ENCODE measurements at places on chromosomes 1 and 21.

DNA sequence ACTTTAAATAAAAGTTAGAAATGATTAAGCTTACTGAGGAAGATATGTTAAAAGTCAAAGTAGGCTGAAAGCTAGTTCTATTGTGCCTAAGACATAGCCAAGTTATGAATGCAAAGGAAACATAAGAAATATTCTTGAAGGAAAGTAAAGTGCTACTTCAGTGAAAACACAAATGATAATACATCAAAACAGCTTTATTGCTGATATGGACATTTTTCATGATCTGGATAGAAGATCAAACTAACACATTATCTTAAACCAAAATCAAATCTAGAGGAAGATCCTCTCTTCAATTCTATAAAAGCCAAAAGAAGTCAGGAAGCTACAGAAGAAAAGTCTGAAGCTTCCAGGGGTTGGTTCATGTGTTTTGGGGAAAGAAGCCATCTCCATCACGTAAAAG is 545.9 kb downstream of the COL11A1 start:
- no peak for DNase-seq

DNA sequence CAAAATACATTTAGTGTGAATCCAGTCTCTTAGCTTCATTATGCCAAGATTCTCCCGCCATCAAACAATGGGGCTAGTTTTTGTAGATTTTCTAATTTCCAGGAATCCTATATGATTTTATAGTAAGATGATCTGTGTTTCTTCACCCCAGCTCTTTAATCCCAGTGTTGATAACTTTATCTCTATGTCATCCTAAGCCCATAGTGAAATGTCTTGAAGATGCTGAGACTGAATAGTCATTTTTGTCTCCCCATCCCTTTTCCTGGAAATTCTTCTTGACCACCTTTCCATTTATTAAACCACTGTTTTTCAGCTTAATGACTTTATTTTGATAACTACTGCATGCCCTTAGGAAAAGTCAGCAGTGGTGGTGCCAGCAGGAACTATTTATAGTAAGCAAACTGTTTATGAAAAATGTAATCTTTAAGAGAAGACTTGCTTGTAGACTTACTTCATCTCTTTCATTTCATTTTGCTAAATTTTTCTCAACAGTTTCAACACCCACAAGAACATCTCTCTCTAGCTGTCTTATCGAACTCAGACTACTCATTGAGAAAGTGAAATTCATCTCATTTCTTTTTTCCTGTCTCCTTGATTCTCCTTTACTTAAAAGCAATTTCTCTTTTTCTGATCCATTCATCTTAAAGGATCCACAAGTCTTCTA is 116.6 kb downstream of the NTMT2 start:
- no peak for DNase-seq

- no peak for DNase-seq
Measured at GRCh38 chr21:44883250-44883649, 9.8 kb upstream of the PTTG1IP start.

DNA sequence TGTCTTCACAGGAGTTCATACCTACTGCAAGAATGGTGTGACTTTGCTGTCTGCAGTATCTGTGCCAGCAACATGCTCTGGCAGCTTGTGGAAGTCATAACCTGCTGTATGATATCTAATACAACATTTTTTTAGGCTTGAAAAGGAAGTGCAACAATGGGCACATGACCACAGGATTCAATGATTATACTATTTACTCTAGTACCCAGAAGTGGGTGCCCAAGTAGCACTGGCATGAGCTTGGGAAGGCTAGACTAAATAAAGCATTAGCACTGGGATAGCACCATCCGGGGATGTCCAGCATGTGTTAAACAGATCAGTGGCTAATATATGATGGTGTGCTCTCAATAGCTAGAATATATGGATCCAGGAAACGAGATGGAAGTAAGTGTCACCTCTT is 98.6 kb upstream of the PDE4B start:
- no peak for DNase-seq

GRCh38 chr1:12165342-12165741 is 1.4 kb upstream of the TNFRSF1B start:
- DNase-seq: no peak

DNA sequence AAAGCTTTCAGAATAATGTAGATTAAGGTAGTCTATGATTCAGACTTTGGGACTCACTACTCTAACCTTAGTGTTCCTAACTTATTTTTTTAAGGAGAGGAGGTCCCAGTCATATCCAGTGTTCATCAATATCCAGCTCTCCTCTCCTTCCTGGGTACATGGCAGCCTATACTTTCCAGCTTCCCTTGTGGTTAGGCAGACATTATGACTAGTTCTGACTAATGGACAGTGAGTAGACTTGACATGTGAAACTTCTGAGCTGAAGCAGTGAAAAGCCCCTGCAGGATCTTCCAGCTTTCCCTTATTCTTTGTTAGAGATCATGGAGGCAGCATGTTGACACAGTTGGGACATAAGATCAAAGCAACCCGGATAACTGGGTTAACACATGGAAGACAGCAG is 144.2 kb downstream of the PTPRU start:
- DNase-seq: no peak

DNA sequence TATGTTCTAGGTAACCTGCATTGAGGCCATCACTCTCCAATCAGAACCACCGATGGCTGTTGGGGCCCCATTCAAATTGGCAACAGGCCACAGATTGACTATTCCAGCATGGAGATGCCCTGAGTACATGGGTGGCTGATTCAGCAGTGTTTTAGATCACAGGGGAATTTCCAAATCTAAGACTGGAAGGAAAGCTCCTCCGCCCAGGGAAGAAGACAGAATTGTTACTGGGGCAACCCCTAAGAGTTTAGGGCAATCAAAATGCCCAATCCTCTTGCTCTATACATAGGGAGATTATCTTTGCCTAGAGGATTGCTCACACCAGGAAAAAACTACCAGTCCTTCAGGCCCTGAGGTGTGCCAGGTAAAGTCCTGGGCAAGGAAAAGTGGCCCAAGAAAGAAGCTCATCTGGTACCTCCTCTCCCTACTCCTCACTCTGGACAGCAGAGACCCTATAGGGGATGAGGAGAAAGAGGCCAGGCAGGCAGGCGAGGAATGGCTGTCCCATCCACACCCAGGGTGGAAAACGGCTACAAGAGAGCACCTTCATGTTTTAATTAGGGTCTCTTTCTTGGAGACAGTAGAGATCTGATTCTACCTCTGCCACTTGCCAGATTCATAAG is 5.8 kb downstream of the S100A8 start:
- DNase-seq: no peak

GRCh38 chr21:33042812-33043211 is 17.1 kb downstream of the OLIG2 start:
- no peak for DNase-seq

GRCh38 chr1:112882271-112882744 is 73.7 kb downstream of the SLC16A1 start:
- no peak for DNase-seq

GRCh38 chr1:177423090-177423489 is 252.3 kb downstream of the BRINP2 start:
- DNase-seq: no peak

- no peak for DNase-seq
Measured at GRCh38 chr1:197277166-197277565, 9.1 kb downstream of the CRB1 start.

DNA sequence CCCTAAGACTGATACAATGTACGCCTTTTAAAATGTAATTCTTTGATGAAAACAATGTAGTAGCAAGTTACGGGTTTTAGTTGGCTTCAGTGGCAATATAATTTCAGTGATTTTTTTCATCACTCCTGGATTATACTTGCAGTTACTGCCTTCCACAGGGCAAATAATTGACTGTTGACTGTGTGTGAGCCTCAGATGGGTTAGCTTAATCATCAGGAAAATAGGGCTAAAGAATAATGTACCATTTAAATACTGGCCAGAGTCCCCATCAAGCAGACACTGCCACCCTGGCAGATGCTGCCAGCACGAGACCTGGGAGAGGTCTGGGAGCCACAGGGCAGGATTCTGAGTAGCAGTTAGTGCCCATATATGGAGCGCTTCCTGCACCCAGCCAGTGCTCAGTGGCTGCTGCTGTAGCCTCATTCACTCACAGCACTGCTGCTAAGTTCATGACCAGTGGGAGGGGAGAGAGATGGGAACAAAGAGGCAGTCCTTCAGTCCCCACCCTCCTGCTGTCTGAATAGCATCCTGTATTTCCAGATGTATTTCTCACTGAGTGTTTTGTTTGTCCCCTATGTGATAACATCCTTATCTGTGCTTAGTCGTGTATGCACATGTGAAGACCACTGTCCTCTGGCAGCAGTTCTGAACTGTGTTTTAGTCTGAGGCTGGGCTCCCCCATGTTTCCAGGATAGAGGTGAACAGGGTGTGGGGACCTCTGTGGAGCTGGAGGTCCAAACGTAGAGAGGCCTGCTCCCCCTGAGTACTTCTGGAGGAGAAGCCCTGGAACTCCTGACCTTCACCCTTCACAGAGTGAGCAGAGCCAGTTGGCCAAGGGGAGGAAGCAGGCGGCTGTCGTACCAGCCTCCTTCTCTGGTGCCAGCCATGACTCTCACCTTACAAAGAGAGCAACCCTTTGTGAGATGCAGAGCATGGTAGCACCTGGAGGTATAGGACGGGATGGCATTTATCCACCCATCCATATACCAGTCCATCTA is 80.4 kb downstream of the ADARB1 start:
- no peak for DNase-seq

GRCh38 chr1:7948960-7949359 is 8.3 kb upstream of the TNFRSF9 start:
- DNase-seq: no peak

- no peak for DNase-seq
Measured at GRCh38 chr1:204929487-204930154, 59.0 kb downstream of the NFASC start.

DNA sequence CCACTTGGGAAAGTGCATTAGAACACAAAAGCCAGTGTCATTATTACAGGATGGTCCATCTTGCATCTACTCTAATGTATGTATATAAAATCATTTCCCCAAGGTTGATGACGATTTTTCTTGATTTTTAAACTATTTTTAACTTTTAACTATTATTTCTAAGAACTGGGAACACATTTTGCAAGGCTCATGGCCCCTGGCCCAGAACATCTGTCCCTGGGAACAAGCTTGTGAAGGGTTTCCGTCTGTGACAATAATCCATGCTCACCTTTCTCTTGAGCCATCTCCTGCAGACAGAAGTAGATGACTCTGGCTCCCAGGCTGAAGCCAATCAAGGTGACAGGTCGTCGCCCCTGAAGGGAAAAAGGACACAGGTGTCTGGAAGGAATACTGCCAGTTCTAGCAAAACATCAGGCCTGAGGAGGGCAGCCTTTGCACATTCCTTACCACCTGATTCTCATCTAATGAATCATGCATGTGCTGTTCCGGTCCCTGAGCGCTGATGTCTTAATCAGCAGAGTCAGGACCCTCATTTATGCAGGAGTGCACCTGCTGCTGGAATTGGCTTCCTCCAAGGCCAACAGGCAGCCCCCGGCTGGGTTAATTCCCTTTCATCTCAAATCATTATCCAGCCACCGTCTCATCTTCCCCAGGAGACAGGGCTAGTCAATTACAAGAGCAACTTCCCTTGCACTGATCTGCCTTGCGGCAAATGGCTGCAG is 62.5 kb downstream of the TMCO4 start:
- DNase-seq: no peak

GRCh38 chr21:38159355-38159754 is 97.4 kb upstream of the KCNJ15 start:
- DNase-seq: peak; percentile 82

- no peak for DNase-seq
Measured at GRCh38 chr21:45914321-45914845, 67.2 kb upstream of the COL6A1 start.

GRCh38 chr1:64745181-64745985 is 508 bp downstream of the RAVER2 start:
- DNase-seq: peak; percentile 59

- DNase-seq: no peak
Measured at GRCh38 chr1:33241866-33242265, 14.4 kb upstream of the ZNF362 start.

DNA sequence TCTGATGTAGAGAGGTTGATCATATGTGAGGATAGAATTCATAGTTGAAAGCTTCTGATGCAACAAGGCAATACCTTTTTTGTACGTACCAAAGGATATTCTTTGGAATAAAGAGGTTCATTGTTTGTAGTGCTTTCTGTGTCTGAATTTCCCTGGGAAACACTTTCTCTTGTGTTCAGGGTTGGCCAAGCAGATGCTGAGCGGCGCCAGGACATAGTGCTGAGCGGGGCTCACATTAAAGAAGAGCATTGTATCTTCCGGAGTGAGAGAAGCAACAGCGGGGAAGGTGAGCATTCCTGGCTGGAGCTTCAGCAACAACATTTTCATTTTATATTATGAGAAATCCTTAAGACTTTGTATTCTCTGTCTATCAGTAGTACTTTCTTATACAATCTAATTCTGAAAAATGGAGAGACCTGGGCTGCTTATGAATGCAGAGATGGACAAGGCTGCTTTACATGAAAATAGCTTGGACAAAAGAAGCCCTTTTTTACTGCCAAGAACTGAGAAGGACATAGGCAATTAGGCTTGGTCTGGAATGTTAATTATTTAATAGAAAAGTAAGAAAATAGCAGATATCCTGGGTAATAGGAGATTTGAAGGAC is 85.2 kb downstream of the KIF1B start:
- no peak for DNase-seq

GRCh38 chr1:58592522-58593134 is 15.6 kb upstream of the TACSTD2 start:
- DNase-seq: no peak
